ENCODE measurements at places on chromosomes 3 and 15.

- DNase-seq = no peak
Observed at GRCh38 chr3:137845194-137845593, 81.1 kb downstream of the SOX14 start.

GRCh38 chr3:176055836-176056235 lies 1141.4 kb downstream of the TBL1XR1 start:
- DNase-seq = no peak

GRCh38 chr3:41898631-41899030 lies 63.3 kb downstream of the ULK4 start:
- peak; percentile 13 for DNase-seq

DNA sequence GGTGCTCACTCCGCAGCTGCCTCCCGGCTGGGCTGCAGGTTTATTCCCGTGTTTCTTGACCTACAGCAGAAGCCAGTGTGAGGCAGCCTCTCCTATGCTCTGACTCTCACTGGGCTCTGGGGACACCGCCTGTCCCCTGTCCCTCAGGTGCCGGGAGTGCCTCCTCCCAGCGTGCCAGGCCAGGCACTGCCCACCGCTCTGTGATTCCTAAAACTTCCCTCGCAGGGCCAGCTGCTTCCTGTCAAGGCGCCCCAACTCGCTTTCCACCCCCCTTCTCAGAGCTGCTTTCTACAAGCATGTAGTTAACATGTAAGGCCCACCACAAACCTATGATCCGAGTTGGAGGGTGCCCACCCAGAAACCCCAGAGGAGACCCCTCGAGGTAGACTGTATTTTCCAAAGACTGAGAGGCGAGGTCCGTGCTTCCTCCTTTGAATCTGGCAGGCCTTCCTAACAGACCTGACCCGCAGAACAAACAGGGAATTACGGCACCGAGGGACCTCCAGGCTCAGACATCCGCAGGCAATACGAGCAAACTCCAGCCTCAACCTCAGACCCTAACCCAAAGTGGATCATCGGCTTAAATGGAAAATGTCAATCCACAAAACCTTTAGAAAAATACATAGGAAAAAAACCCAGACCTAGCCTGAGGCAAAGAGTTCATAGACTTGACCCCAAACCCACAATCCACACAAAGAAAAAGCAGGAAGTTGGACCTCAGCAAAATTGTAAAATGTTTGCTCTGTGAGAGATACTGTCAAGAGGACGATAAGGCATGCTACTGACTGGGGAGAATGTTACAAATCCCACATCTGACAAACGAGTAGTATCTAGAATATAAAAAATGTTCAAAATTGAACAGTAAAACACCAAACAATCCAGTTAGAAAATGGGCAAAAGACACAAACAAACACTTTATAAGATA lies 121.3 kb upstream of the IQSEC1 start:
- no peak for DNase-seq

GRCh38 chr3:53065841-53066480 lies 20.1 kb upstream of the SFMBT1 start:
- DNase-seq = peak; percentile 81

- no peak for DNase-seq
Observed at GRCh38 chr15:58332676-58333400, 99.0 kb upstream of the LIPC start.

DNA sequence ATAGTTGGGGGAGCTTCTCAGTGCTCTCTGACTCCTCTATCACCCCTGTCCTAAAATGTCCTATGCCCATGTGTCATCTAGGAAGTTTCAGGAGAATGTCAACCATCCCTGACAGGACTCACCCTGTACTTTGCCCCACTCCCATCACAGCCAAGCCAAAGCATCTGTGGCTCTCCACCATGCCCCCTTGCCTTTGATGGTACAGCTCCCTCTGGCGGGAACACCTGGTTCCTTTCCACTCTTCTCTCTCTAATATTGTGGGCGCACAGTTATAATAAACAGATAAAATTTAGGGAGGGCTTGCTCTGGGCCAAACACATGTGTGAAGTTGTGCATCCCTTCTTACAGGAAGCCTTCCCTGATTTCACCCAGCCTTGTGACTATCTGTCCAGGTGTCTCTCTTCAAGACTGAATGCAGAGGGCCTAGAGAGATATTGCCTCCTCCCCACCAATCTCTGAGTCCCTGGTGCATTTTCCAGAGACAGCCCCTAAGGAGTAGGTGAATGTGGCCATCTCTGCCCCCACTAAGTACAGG lies 62.8 kb downstream of the ISG20 start:
- DNase-seq = no peak

DNA sequence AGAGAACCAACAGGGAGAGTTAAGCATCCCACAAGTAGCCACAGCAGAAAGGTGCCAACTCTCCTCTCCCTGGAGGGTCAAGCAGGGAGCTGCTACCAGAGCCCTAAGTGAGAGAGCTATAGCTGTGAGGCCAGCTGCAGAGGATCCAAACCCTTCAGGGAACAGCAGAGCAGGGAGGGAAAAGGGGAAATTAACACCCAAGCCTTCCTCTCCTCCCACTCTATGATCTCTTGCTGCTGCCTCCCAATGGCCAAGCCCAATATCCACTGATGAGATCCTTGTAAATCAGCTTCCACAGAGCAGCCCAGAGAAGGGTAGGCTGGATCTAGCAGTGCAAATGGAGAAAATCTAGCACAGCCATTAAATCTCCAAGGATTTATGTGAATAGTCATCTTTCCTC lies 68.2 kb upstream of the THBS1 start:
- DNase-seq = no peak

DNA sequence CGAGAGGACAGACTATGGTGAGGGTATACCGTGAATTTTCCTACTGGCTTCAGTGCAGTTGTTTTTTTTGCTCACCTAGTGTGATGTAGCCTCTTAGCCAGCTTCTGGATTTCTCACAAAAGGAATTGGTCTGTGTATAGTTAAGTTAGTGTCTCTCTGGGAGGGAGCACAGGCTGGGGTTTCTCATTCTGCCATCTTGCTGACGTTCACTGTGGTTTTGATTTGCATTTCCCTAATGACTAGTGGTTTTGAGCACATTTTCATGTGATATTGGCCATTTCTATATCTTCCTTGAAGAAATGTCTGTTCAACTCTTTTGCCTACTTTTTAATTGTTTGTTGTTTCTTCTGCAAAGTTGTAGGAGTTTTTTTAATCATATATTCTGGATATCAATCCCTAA lies 2.2 kb upstream of the CD86 start:
- no peak for DNase-seq

DNA sequence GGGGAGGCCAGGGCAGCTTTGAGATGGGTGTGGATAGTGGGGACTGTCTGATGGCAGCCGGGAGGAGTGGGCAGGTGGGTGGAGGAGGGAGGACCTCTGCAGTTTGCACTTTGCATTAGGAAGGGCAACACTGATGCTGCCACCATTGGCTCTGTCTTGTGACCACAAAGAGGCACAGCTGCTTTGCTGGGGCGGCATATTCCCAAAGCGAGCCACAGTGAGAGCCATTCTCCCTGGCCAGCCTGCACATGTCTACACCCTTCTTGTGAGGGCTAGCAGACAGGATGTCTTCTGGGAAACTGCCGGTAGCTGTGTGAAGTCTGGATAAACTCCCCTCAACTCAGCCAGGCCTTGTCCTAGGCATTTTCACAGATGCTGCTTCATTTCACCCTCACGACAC lies 38.3 kb downstream of the CCNB2 start:
- DNase-seq = no peak

- DNase-seq = no peak
Observed at GRCh38 chr3:134658555-134658954, 7.7 kb upstream of the KY start.

- no peak for DNase-seq
Observed at GRCh38 chr15:33374226-33374914, 63.6 kb downstream of the RYR3 start.

DNA sequence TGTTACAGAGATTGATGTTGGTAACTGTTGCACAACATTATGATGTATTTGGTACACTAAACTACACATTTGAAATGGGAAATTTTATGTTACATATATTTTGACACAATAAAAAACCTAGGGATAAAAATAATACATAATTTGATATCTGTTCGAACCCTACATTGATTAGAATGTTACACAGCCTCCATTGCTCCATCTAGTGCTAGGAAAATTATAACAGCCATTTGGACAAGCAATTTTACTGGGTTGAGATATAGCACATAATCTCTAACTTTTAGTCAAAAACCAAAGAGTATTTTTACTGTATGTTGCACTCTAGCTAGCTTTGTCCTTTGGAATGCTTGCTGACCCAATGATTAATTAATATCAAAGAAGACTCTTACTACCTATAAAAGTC lies 108.1 kb downstream of the LSAMP start:
- no peak for DNase-seq

DNA sequence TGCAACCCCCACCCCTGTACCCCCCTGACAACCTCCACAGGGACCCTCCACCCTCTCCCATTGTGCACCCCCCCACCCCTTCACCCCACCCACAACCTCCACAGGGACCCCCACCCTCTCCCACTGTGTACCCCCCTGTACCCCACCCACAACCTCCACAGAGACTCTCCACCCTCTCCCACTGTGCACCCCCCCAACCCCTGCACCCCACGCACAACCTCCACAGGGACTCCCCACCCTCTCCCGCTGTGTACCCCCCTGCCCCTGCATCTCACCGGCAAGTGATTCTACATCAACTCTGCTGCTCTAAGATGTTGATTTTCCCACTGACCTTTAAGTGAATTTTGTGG lies 51.5 kb upstream of the RPL32 start:
- no peak for DNase-seq

- DNase-seq = no peak
Observed at GRCh38 chr15:32106401-32107381, 76.4 kb downstream of the CHRNA7 start.

DNA sequence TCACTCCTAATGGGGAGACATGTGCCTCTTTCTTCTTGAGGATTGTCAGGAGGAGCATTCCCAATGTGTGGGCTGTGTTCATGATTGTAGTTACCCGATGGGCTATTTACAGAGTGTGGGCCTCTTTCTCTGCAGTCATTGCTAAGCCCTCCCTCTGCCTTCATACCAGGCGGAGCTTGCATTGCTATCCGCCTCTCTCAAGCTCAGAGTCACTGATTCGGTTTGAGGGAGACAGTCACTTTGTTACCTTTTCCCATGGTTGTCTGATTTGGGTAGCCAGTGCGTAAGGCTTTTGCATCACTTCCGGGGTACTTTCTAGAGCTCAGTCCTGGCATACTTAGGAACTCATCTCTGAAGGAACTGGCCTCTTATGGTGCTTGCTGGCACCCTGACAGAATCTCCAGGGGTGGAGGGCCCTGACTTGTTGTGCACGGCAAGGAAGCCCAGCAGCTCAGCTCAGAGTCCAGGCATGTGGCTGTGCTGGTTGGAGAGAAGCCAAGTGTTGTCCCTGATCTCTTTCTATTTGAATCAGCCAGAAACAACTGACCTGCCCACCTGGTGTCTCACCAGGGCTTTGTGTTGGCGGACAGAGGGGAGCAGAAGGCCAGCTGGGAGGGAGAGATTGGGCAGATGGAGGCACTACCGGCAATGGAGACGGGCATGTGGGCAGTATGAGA lies 79.8 kb downstream of the EPHB1 start:
- DNase-seq = peak; percentile 88

GRCh38 chr3:178850450-178851190 lies 221.0 kb downstream of the ZMAT3 start:
- no peak for DNase-seq

DNA sequence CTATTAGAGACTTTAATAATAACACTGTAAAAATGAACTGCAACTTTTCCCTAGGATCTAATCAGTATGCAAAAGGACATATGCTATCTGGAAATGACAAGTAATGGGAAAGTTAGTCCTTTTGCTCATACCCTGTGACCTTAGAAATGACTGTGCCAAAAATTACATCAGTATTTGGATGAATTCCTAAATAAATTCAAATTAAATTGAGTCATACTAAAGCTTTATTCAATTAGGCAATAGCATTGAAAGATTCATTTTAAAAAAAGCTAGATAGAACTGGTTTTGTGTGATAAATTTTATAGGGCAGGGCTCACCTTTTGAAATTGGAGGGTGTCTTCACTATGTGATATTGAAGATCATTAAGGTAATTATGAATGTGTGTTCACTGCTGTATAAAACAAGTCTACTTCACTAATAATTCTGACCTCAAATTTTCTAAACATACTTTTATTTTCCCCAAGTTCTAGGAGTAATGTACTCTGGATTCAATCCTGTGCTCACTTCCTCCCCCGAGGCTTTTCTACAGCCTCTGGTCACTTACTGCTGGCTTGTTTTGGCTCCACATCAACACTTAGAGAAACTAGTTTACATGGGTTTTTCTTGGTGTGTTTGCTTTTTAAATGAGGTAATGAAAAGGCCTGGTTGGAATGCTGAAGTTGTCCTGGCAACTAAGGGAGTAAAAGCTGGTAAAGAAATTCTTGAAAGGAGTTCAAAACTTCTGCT lies 44.4 kb upstream of the SPTSSB start:
- DNase-seq = peak; percentile 13

GRCh38 chr15:90082140-90082715 lies 20.0 kb downstream of the IDH2 start:
- DNase-seq = no peak

DNA sequence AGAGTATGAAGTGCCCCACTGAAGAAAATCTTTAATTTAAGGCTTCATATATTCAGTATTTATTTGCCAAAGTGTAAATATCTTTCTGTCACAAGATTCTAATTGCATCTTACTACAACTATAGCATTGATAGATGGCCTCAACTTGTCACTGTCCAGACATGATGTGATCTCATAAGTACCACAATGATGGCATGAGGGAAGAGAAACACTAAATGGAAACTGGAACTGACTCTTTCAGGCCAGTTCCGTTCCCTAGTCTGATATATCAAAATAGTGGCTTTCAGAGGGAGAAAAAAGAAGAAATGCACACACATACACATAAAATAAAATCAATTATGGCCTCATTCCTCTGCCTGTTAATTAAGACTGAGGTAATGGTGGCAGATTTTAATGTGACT lies 615.7 kb downstream of the TBL1XR1 start:
- DNase-seq = no peak

DNA sequence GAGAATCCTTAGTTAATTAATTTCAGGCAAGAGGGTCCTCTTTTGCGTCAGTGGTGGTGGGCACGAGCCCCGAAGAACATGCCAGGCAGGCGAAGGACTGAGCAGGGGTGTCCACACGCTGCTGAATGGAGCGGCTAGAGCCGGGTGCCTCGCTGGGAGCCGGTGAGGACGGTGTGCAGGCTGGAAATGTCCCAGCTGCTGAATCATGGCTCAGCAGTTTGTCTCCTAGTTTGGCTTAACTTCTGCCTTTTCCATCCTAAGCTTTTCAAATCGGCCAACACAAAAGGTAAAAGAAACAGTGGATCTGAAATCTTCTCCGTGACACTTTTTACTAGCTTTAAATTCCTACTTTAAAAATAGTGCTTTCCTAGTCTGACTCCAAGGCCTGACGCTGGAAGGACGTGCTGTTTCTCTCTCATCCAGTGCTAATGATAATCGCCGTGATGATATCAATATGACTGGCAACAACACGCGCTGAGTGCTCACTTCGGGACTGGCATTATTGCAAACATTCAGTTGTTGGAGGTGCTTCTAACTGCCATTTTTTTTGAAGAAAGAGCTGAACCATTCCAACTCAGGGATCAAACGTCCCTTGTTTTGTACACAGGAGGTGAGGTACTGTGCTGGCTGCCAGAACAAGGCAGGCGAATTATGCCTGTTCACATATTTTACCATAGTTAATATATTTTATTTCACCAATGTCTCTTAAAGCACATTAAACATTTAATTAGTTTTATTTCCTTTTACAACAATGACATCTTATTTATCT lies 19.8 kb downstream of the PCSK6 start:
- DNase-seq = no peak
